AG08396 (cell line): ENCODE measurements at places on chromosomes 7 and 10.

DNA sequence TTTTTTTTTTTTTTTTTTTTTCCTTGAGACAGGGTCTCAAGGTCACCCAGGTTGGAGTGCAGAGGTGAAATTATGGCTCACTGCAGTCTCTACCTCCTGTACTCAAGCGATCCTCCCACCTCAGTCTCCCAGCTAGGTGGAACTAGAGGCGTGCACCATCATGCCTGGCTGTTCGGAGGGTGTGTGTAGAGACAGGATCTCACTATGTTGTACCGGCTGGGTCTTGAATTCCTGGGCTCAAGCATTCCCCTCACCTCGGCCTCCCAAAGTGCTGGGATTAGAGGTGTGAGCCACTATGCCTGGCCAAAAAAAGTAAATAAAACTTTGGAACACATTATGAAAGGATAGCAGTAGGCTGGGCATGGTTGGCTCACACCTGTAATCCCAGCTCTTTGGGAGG lies 39.6 kb upstream of the TNPO3 start:
- DNase-seq: no peak

- DNase-seq: no peak
Measured at GRCh38 chr7:4144811-4145510, 537.1 kb upstream of the FOXK1 start.

DNA sequence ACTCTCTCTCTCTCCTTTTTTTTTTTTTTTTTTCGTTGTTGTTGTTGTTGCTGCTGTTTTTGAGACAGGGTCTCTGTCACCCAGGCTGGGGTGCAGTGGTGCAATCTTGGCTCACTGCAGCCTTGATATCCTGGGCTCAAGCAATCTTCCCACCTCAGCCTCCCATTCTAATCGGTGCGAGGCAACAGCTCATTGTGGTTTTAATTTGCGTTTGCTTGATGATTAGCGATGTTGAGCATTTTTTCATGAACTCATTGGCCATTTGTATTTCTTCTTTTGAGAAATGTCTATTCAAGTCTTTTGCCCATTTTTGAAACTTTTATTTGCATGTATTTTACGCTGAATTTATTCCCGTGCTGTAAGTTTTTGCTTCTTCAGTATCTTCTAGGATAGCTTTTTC lies 13.3 kb upstream of the ZC3HAV1L start:
- DNase-seq: no peak

- DNase-seq: no peak
Measured at GRCh38 chr10:131833446-131834080, 67.2 kb upstream of the PPP2R2D start.

- no peak for DNase-seq
Measured at GRCh38 chr7:47551668-47552440, 30.1 kb downstream of the TNS3 start.

DNA sequence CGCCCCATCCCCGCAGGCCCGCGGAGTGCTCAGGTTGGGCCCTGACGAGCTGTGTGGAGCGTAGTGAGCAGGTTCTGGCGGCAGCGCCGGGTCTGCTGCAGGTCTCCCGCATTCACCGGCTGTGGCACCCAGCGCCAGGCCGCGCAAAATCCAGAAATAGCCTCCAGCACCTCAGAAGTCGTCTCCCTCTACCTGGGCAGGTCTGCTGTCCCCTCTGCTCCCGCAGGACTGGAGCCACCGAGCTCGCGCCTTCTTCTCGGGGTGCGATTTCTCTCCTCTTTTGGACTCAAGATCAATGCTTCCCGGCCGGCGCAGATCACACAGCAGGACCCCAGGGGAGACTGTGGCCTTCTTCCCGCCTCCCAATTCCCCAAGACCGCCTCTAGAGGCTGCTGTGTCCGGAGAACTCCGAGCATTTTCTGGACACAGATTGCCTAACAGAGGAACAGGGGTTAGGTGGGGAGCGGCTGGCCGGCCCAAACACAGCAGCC lies 8.4 kb downstream of the TLX1 start:
- DNase-seq: no peak
